ENCODE measurements at places on chromosomes 13 and 19.

- no peak for DNase-seq
Measured at GRCh38 chr19:4362831-4363545, 19.6 kb downstream of the MPND start.

DNA sequence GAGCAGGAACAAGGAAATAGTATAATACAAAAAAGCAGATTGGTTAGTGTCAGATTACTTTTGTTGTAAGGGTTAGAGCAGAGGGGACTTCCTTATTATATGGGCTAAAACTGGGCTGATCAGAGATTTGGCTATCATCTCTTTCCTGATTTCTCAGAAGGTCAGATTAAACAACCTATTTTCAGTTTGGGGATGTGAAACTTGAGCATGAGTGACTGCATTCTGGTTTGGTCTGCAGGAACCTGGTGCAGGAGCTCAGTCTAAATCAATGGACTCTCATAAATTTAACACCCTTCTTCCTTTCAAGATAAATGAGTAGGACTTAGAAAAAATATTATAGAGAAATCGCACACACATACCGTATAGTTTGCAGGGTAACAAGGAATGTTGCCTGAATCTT lies 12.9 kb upstream of the RFXAP start:
- DNase-seq = no peak

DNA sequence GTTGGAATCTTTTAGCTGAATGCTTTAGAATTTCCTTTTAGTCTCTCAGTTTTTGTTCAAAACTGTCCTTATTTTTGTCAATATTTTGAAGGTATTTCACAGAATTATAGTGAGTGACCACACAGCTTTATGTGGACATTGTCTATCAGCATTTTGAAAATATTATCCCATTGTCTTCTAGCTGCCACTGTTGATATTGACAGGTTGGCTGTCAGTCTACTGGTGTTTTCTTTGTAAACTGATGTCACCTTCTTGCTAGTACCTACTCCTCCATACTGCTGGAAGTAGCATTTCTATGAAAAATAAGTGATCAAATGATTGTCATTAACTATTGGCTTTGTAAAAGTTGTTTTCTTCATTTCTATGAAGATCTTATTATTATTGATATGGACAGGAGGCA lies 256.8 kb downstream of the KLF12 start:
- DNase-seq = no peak

GRCh38 chr19:18419195-18419698 lies at the start of gene SSBP4:
Gene SSBP4 (plus strand): TSS chr19:18419398. CDS start chr19:18419649, 251 bp downstream.
- no peak for DNase-seq

GRCh38 chr13:44601586-44601985 lies 25.5 kb upstream of the TSC22D1 start:
- no peak for DNase-seq

DNA sequence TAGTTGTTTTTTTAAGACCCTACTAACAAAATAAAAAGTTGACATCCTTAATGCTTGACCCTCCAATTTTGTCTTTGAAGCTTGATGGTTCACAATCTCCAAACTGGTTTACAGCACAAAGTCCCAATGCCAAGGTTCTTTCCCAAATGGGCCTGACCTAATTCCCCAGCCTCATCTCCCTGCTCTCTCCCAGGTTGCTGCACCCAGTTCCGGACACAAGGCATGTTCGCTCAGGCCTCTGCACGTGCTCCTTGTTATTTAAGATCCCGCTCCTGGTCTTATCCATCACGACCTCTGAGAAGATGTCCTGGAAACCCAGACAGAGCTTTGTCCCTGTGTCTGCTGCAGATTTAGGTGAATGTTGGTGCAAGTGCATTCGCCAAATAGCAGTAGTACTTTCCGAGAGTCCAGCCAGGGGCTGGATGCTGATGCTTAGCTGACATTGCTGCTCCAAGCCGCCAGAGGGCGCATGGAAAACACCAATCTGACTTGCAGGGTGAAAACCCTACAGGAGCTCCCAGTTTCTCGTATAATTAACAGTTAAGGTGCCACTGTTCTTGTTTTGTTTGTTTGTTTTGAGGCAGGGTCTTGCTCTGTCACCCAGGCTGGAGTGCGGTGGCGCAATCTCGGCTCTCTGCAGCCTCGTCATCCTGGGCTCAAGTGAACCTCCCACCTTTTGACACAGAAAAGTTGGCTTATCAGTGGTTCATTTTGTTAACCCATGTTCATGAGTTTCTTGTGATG lies 18.5 kb downstream of the LYPD3 start:
- peak; percentile 66 for DNase-seq

GRCh38 chr13:43792076-43792881 lies 5.5 kb upstream of the ENOX1 start:
- DNase-seq = no peak

- DNase-seq = no peak
Measured at GRCh38 chr19:10815969-10816644, 19.9 kb downstream of the TMED1 start.

DNA sequence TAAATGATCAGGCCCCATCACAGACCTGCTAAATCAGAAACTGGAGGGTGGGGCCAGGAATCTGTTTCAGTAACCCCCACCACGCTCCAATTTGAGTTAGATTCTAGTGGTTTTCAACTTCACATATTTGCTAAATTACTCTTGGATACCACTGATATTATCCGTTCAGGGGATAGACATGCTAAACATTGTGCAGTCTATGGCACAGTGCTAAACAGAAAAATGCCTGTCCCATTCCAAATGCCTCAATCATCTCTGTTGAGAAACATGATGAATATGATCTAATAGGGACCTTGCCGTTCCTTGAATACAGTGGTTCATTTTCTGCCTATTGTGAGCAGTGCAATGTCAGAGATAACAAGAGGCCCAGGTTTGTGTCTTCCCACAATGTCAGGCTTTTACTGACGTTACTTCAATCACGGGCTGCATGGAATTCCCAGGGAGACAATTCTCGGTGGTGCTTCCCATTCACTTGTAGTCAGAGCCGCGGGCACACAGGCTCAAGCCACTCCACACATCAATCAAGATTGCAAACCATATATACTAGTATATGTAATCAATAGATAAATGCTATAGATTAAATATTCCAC lies 52.7 kb downstream of the MYO16 start:
- DNase-seq = no peak

- no peak for DNase-seq
Measured at GRCh38 chr13:99596180-99596579, 94.9 kb downstream of the TM9SF2 start.

GRCh38 chr19:34131100-34131499 lies 41.2 kb upstream of the LSM14A start:
- DNase-seq = no peak

DNA sequence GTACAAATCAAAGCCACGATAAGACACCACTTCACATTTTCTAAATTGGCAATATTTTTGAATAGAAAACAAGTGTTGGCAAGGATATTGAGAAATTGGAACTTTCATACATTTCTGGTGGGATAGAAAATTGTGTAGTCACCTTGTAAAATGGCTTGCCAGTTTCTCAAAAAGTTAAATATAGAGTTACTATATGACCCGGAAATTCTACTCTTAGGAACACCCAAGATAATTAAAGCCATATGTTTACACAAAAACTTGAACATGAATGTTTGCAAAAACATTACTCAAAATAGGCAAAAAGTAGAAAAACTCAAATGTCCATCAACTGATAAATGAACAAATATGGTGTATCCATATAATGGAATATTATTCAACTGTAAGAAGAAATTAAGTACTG lies 552.5 kb downstream of the TBC1D4 start:
- no peak for DNase-seq

GRCh38 chr13:23268441-23268840 lies 87.7 kb downstream of the SGCG start:
- DNase-seq = no peak

DNA sequence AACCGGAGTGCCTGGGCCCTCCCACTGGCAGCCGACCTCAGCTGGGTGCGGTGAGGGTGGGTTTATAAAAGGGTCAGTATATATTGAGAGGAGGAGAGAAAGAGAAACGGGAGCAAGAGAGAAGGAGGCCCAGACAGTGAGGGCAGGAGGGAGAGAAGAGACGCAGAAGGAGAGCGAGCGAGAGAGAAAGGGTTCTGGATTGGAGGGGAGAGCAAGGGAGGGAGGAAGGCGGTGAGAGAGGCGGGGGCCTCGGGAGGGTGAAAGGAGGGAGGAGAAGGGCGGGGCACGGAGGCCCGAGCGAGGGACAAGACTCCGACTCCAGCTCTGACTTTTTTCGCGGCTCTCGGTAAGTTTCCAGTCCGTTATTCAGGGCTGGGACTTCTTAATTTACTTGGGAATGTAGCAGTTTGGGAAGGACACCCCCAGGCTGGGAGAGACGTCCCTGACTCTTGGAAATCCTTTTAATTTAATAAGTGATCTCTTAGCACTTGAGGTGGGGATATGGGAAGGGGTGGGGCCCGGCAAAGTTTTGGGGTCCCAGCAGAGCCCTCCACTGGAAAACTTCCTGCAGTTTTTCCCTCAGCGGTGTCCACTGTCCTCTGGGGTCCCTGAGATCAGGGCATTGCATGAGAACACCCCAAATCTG lies at the start of gene EMP3:
EMP3 (plus strand) TSS at position 288 of the 646 bp plus-strand sequence. CDS start 1,293 bp downstream, outside the sequence.
- peak; percentile 71 for DNase-seq

GRCh38 chr13:48749699-48750473 lies 96.2 kb downstream of the CYSLTR2 start:
- peak; percentile 17 for DNase-seq

DNA sequence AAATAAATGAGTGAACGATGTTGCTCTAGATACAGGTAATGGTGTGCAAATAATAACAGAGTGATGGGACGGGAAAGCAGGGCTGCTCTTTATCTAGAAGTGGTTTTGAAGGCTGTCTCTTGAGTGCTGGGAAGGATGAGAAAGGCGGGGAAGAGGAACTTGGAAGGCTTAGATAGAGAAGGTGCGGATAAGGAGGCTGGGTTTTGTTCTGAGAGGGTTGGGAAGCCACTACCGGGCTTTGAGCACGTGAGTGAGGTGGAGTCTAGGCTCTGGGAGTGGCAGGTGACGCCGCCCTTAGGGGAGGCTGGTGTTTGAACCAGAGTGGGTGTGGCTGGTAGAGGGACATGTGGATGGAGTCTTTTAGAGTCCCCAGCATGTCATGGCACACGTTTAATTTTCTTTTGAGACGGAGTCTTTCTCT lies 811 bp downstream of the ARMC6 start:
- DNase-seq = peak; percentile 35

DNA sequence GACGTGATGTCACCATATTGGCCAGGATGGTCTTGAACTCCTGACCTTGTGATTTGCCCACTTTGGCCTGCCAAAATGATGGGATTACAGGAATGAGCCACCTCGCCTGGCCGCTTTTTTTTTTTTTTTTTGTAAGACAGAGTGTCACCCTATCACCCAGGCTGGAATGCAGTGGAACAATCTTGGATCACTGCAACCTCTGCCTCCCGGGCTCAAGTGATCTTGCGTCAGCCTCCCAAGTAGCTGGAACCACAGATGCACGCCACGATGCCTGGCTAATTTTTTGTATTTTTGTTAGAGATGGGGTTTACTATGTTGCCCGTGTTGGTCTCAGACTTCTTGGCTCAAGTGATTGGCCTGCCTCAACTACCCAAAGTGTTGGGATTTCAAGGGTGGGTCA lies 28.9 kb upstream of the ZNF808 start:
- no peak for DNase-seq

DNA sequence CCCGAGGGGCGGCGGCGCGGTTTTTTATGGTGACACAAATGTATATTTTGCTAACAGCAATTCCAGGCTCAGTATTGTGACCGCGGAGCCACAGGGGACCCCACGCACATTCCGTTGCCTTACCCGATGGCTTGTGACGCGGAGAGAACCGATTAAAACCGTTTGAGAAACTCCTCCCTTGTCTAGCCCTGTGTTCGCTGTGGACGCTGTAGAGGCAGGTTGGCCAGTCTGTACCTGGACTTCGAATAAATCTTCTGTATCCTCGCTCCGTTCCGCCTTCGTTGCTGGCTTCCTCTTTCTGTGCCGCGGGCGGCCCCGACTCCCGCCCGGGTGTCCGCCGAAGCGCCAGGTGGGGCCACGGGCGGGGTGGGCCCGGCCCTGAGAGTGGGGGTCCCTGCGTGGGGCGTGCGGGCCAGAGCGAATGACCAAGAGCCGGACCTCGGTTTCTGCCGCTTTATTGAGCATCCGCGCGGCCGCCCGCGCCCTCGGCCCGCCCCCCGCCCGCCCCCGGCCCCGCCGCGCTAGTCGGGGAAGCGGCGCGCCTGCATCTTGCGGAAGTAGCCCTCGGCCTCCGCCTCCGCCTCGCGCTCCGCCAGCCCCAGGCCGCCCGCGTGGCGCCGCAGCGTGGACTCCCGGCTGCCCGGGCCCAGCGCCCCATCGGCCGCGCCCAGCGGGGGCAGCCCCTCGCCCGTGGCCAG lies 9.6 kb downstream of the PLPPR3 start:
- DNase-seq = no peak

GRCh38 chr13:37997641-37998040 lies 128.1 kb upstream of the TRPC4 start:
- DNase-seq = no peak

- DNase-seq = no peak
Measured at GRCh38 chr19:49488046-49488862, 846 bp downstream of the RPL13A start.

GRCh38 chr19:7858109-7858770 lies 15.9 kb downstream of the PRR36 start:
- no peak for DNase-seq

GRCh38 chr13:39253774-39254173 lies 215.5 kb downstream of the NHLRC3 start:
- no peak for DNase-seq

GRCh38 chr19:58117841-58118575 lies 20.0 kb upstream of the ZSCAN18 start:
- DNase-seq = no peak

DNA sequence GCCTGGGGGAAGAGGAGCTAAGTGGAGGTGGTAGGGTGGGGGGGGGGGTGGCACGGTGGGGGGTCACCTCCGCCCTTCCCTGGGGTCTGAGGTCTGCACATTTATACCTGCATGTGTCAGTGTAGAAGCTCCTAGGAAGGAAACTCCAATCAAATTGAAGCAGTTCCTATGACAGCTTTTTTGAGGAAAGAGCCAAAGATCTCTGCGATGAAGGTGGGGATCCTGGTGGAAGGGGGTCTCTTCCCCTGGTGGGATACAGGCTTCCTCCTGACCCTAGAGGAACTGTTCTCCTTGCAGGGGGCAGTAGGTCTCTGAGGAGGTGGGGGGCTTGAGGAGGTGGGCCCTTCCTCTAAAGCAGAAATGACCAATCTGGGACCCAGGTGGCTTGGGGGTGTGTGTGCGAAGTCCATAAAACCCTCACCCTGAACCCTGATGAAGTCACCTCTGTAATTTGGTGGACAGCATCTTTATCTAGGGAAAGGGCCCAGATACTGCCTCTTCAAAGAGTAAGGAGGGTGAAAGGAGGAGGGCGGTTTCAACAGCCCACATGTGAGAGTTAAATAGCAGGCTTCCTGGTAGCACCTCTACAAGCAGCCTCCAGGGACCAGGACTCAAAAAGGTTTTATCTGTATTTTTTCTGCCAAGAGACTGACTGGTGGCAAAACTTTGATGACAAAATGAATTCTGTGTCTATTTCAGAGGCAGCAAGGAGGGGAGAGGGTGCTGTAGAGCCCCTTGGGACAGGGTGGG lies 12.9 kb downstream of the RANBP3 start:
- DNase-seq = no peak

DNA sequence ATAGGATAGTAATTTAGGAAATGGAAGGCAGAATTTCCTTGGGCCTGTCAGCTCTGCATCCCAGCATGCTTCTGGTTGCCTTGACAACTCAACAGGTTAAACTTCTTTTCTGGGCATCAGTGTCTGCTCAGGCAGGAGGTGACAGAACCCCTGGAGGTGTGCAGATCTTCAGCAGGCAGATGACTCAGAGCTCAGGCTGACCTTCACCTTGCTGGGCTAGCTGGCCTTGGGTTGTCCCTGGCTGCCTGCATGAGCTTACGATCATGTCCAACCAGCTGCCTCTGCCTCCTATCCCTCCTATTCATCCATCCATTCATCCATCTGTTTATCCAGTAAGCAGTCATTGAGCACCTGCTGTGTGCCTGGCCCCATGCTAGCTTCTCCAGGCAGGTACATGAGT lies 81.2 kb upstream of the KCTD15 start:
- DNase-seq = no peak

All from stimulated activated CD8-positive, alpha-beta memory T cell treated with anti-CD3 and anti-CD28 coated beads, Interleukin-15, amount 100 ng/mL, for 1 hour (primary cell).